Foreskin keratinocyte (primary cell): ENCODE measurements at places on chromosomes 2 and 18.
A peak's percentile ranks its signal among the peaks of the same experiment; 100 is the strongest.

DNA sequence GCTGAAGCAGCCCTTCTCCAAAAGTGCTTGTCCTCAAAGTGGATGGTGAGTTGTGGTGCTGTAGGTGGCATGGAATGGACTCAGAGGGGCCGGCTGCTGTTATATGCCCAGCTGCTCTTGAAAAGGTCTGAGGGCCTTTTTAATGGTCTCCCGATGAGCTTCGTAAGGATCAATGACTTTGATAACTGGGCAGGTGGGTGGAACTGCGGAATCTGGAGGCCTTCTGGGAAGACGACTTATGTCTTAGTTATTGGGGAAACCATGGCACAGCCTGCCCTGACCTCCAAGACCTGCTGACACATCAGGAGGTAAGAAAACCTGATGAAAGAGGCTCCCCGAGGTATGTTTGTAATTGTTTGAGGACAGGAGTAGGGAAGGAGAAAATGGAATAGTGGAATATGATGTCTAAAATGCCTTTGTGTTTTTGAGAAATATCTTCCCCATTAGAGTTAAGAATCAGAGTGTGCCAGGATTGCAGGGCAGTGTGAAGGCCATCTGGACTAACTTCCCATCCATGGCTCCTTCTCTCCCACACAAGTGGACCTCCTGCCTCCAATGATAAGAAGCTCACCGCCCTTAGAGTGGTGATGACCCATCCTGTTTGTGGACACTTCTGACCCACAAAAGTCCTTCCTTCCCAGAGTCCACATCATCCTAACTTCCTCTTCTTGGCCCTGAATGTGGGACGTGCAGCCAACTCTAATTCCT is 236.1 kb downstream of the FHOD3 start:
- no peak for DNase-seq

- no peak for DNase-seq
Measured at GRCh38 chr2:99397266-99397920, 60.2 kb downstream of the EIF5B start.

- DNase-seq: no peak
Measured at GRCh38 chr18:75800331-75800648, 372.8 kb upstream of the SMIM21 start.

DNA sequence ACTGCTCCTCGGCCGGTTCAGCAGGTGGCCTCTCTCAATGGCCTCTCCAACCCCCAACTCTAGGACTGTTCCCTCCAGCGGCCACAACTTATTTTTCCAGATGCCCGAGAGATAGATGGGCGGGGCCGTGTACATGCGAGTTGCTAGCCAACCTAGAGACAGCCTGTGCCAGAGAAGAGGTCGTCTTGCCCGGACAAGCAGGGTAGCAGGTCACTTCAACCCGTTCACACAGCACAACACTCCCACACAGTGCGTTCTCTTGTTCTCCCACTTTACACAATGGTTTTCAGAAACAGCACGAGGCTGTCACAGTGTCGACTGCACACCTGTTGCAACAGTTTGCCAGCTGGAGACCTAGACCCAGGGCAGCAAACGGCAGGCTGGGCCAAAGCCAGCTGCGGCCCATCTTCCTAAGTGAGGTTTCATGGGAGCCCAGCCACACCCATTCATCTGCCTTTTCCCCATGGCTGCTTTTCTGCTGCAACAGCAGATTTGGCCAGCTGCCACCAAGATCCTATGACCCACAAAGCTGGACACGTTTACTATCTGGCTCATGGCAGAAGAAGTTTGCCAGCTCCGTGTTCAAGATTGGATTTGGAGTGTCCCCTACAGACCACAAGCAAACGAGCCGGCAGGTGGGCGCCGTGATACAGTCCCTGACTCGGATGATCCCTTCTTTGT is 7.3 kb upstream of the PRLH start:
- DNase-seq: peak; percentile 8

GRCh38 chr2:29528891-29529520 is 392.4 kb downstream of the ALK start:
- no peak for DNase-seq

DNA sequence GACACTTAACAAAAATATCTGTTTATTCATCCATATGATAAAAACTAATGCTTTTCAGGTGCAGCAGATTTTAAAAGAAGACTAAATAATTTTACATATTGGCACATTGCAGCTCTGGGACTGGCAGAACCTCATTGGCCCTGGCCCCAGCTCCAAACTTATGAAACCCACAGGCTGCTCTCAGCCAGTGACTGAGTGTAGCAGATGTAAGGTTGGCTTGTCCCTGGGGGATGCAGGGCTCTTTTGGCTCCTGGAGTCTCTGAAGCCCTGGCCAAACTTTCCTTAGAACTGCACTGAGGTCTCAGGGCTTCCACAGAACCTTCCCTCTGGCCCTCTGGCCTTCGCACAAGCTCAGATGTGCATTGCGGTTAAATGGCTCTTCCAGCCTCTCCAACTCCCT is 725.0 kb upstream of the SOX11 start:
- DNase-seq: no peak

DNA sequence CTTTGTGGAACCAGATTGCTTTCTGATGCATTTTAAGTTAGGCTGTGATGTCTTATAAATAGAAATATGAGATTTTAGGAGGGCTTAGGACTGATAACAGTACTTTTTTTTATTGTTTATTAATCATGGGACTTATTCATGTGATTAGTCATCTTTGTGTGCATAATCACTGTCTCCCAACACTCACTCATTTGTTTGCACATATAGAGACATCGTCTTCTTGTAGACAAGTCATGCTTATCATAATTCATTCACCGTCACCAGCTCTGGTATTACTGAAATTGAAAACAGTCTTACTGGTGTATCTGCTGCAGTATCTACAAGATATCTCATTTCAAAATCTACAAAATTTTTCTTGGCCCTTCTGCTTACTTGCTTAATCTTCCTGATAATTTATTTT is 45.8 kb downstream of the WDR7 start:
- peak; percentile 30 for DNase-seq

DNA sequence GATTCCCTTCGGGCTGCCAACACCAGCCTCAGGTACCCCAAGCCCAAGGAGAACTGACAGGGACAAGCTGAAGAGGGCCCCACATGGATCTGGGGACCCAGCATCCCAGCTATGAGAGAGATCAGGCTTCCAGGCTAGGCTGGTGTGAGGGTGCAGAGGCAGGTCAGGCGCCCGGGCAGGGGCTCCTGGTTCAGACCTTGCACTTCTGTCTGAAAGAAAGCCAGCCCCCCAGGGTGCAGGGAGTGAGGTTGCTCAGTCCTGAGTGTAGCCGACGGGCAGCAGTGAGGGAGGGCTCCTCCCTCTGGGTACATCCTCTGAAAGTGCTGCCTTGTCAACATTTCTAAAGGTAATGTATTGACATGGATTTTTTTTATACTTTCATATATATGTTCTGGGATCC is 33.1 kb downstream of the KCNF1 start:
- no peak for DNase-seq

DNA sequence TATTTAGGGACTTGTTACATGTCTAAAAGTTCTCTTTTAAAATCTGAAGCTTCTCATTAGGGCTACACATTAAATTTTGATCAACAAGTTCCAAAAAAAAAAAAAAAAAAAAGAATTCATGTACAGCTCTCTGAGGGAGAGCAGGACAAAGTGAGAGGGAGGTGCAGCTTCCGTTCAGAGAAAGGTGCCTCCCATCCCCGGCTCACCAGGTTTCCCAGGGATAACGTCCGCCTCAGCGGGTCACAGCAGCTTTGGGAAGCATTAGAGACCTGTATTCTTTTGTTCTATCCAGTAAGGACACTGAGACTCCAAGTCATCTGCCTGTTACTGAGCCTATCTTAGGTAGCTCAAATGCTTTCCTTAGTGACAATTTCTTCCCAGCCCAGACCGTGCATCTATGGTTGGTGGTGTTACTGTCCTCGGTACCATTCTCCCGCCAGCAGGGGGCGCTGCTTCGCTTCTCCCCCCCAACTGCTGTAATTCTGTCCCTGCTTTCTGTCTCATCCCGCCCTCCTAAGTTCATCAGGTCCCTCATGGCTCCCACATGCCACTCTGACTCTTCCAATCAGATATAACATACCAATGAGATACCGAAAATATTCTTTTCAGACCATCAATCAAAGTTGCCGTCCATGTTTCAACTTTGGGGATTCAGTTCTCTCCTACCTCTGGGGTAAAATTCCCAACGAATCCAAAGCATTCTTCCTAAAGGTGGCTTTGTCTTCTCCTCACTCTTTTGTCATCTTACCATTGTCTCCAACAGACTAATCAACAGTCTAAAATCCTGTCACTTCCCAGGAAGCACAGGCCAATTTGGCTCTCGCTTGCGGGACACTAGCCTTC is 466.5 kb downstream of the METTL4 start:
- peak; percentile 41 for DNase-seq

GRCh38 chr2:1538663-1539062 is 125.4 kb downstream of the TPO start:
- no peak for DNase-seq

- no peak for DNase-seq
Measured at GRCh38 chr2:85753035-85753524, 711 bp upstream of the ATOH8 start.

- no peak for DNase-seq
Measured at GRCh38 chr2:145410086-145410485, 890.2 kb upstream of the ZEB2 start.

DNA sequence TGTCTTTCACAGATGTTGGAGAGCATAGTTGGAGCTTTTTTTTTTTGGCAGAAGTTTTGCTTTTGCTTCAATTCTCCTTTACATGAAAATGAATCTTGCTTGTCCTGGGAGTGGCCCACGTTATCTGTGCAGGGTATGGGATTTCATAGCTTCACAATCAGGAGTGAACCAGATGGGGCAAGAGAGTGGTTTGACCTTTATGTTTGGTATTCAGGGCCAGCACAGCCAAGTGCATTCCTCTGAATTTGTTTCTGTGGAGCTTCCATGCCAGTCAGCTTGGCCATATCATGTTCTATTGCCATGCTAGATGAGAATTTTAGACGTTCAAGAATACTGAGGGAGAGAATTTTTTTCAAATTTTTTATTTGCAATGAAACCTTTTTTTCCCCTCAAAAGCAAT is 116.6 kb downstream of the PRPF40A start:
- no peak for DNase-seq

DNA sequence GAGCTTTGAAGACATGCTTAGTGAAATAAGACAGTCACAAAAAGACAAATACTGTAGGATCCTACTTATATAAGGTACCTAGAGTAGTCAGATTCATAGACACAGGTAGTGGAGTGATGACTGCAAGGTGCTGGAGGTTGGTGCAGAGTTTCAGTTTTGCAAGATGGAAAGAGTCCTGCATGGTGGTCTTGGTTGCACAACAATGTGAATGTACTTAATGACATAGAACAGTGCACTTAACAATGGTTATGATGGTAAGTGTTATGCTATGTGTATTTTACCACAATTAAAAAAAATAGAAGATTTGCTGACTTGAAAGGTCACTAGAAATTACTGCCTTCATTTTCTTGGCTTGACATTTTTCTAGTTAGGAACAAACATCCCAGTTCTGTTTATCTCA is 9.5 kb downstream of the CERS6 start:
- DNase-seq: no peak

- DNase-seq: no peak
Measured at GRCh38 chr18:5173646-5174045, 23.4 kb downstream of the AKAIN1 start.

GRCh38 chr18:24721388-24721787 is 261.0 kb downstream of the HRH4 start:
- DNase-seq: no peak

- DNase-seq: no peak
Measured at GRCh38 chr18:22538426-22538825, 120.7 kb upstream of the CTAGE1 start.

DNA sequence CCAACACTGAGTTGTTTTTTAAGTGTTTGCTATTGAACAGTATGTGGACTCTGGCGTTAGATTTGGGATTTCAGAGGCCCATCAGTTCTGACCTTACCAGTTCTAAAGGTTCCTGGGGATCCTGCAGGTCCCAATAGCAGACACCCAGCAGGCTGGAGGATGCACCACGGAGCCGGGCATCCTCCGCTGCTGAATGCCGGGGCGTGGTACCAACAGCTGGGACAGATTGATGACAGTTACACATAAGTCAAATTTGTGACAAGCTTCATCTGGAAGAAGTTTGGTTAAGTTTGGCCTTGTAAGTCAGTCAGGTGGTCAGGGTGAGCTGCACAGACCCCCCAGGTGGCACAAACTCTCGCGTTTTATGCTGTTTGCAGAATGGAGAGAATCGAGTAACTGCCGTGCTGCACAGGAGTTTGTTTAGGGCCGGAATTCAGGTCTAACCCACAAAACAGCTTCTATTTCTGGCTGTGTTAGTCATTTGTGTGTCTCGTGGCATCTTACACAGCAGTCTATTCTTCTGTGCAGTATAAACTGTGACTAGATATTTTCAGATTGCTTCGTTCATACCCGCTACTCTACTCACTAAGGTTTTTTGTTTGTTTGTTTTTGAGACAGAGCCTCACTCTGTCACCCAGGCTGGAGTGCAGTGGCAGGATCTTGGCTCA is 19.2 kb downstream of the CTDP1 start:
- DNase-seq: no peak

DNA sequence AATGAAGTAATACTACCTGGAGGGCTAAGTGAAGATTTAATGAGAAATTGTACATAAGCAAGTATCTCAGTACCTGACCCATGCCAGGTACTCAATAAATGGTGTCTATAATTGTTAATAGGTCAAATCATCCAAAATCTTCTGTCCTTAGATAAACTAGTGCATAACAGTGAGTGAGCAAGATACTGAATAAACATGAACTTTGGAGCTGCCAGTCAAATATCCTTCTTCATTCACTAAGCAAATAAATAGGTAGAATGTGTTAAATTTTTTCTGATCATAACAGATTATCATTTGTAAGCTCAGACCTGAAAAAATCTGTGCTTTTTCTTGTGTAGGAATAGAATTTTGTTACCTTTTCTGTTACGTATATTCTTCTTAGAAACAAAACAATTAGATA is 39.6 kb downstream of the RAB3GAP1 start:
- no peak for DNase-seq

GRCh38 chr2:23660237-23660636 is 266.7 kb downstream of the ATAD2B start:
- no peak for DNase-seq

- no peak for DNase-seq
Measured at GRCh38 chr18:14085770-14086457, 46.3 kb downstream of the ZNF519 start.

DNA sequence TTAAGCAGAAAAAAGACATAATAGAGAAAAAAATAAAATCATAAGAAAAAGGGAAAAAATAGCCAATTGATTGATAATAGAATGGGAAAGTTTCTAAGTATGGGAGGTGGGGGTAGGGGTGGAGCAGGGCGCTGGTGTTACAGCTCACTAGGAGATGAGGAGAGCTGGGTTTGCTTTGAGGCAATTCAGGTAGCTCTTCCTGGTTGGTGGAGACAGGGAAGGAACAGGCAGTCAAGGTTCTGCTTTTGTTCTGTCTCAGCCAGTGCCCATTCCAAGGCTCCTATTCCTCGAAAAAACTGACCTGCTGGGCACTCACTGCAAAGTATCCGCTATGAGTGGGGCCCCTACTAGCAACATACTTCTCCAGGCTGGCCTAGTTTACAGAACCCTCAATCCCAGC is 1.7 kb upstream of the CNNM4 start:
- DNase-seq: no peak
